Amniotic epithelial cell (primary cell): ENCODE measurements at places on chromosomes 12 and 14.

DNA sequence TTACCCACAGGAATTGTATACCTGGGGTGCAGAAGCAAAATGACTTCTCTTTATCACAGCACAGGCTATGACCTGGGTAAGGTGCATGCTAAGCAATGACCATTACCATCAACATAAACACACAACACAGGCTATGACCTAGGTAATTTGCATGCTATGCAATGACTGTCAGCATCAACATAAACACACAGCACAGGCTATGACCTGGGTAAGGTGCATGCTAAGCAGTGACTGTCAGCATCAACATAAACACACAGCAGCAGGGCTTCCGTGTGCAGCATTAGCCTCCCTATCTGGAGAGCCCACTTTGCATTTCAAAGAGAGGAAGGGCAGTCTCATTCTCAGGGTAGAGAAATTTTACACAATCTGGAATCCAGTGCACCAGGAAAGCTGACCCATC is 583.0 kb downstream of the TMEM121 start:
- no peak for DNase-seq

GRCh38 chr14:90114554-90114953 is 52.8 kb downstream of the KCNK13 start:
- no peak for DNase-seq

DNA sequence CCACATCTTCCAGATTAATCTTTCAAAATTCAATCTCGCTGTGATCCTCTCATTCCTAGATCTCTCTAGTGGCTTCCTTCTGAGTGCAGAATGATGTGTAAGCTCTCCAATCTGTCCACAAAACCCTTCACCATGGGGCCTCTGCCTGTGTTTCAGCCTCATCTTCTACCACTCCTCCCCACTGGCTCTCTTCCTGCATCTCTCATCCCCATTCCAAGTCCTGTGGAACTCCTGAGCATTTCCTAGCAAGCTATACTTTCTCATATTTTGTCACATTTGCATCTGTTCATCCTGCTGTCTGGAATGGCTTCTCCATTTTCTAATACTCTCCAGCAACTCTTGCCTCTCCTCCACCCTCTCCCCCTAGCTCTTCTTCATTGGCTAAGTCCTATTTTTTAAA is 242.0 kb upstream of the DAAM1 start:
- no peak for DNase-seq

DNA sequence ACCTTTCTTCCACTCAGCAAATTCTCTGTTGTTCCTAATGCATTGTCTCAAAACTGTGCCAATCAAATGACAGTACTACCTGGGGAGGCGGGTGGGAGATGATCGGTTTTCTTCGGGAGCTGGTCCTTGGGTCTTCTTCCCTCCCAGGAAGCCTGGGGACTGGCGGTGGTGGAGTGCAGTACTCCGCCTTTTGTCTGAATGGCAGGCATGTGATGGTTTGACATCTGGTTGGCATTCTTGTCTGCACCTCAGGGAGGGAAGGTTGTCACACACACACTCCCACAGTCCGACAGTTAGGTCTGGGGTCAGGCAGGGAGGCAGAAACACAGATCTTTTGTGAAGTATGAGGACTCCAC is 114.8 kb downstream of the SNAPC1 start:
- DNase-seq = no peak

- DNase-seq = no peak
These were observed 12.3 kb downstream of the ZC2HC1C start for GRCh38 chr14:75081660-75082229.

GRCh38 chr12:128825835-128826234 is 2.1 kb upstream of the SLC15A4 start:
- no peak for DNase-seq

GRCh38 chr12:75822416-75822815 is 209.2 kb downstream of the PHLDA1 start:
- no peak for DNase-seq

DNA sequence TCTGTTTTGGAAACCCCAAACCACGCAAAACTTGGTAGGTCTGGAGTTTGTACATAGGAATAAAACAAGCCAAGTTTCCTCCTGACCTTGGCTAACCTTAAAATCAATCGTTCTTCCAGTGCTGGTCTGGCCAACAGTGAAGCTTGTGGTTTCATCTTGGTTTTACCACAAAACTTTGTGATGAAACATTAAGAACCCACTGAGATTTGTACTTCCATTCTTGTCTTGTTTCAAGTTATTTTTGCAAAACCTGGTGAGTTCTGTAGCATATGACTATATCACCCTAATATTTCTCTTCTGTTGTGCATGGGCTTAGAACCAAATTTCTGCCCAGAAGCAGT is 26.4 kb downstream of the SIX1 start:
- DNase-seq = peak; percentile 72

DNA sequence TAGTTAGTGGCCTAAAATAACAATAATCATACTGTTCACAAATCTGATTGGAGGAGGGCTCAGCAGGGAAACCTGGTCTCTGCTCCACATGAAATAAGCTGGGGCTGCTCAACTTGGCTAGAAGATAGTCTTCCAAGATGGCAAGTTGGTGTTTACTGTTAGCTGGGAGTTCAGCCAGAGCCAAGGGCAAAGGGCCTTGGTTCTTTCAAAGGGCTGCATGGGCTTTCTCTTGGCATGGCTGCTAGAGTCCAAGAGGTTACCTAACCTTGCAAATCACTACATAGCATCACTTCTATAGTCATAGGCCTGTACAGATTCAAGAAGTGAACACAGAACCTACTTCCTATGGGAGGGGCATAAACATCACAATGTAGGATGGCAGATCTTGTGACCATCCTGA is 7.1 kb downstream of the EXOC5 start:
- DNase-seq = no peak

- peak; percentile 87 for DNase-seq
These were observed 642.7 kb downstream of the DIO2 start for GRCh38 chr14:79568594-79568993.

DNA sequence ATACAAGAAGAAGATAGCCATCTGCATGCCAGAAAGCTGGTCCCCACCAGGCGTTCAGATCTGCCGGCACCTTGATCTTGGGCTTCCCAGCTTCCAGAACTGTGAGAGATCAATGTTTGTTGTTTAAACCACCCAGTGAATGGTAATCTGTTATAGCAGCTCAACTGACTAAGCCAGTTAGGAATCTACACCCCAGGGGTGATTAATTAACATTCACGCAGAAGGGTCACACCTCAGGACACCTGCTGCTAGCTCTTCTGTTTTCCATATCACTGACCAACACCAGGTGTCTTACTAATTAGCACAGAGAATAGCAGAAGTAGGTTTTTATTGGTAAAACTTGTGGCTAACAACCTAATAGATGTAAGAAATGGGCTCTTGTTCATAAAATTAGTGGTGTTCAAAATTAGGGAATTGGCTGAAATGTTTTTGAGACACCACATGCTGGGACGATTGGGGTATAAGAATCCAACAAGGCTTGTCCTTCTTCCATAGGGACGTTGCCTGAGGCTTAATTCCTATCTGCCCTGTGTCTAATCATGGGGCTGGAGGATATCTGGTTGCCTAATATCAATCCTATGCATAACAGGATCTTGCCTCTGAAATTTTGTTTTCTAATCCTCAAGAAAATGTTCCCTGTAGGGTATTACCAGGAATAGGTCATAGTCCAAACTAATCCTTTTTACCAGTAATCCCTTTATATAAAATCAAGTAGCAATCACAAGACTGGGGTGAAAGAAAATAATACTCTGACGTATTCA is 42.0 kb upstream of the CHST11 start:
- DNase-seq = no peak

GRCh38 chr14:103099081-103099732 is 4.7 kb downstream of the EXOC3L4 start:
- no peak for DNase-seq

GRCh38 chr12:54173066-54173726 is 15.6 kb downstream of the SMUG1 start:
- DNase-seq = no peak

GRCh38 chr12:9651265-9651729 is 18.2 kb upstream of the CLEC2D start:
- peak; percentile 72 for DNase-seq

GRCh38 chr12:3564411-3564810 is 73.4 kb downstream of the PRMT8 start:
- DNase-seq = no peak

GRCh38 chr14:64410084-64410774 is 22.1 kb downstream of the MTHFD1 start:
- peak; percentile 87 for DNase-seq
